ENCODE measurements at places on chromosomes 6 and 20.

- DNase-seq = no peak
Measured at GRCh38 chr6:69866351-69866769, at the start of gene COL19A1. COL19A1 (plus strand) TSS chr6:69866556; CDS start chr6:69879568, 13,012 bp downstream.

- DNase-seq = no peak
Measured at GRCh38 chr6:14889611-14890593, 356.0 kb upstream of the JARID2 start.

GRCh38 chr6:1665214-1665613, 55.5 kb downstream of the FOXC1 start:
- DNase-seq = no peak

DNA sequence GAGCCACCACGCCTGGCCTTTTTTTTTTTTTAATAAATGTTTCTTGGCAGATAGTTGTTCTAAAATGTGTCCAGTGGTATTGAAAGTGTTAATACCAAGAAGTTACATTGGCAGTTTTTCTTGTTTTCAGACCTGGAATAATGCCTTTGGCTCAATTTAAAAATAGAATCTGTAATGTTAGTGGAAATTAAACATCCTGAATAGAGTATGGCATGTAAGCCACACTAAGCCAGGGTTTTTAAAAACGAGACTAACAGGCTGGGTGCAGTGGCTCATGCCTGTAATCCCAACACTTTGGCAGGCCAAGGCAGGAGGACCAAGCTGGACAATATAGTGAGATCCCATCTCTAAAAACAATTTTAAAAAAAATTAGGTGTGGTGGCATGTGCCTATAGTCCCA, 25.3 kb downstream of the MCM8 start:
- no peak for DNase-seq

DNA sequence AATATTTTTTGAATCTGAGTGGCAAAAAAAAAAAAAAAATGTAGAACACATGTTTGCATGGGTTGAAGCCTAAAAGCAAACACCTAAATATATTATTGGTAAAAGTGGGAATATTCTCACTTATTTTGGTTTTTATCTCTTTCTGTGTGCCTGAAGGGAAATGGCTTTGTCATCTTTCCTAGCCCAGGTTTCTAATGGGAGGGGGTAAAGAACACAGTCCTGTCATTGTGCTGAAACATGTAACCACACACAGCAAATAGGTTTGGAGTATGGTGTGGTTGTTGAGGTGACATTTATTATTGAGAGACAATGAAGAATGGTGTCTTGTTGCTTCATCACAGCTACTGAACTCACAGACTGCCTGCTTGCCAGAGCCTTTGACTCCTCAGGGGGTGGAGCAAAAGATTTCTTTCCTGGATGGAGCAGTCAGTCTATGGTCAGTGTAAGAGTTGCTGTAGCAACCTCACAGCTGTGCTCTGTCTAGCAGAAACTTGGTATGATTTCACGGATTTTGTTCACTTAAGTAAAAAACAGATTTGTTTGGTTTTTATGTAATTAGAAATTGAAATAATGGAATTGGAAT, 70.2 kb downstream of the CEP57L1 start:
- no peak for DNase-seq

- DNase-seq = peak; percentile 7
Measured at GRCh38 chr20:46970937-46971630, 76.4 kb downstream of the EYA2 start.

DNA sequence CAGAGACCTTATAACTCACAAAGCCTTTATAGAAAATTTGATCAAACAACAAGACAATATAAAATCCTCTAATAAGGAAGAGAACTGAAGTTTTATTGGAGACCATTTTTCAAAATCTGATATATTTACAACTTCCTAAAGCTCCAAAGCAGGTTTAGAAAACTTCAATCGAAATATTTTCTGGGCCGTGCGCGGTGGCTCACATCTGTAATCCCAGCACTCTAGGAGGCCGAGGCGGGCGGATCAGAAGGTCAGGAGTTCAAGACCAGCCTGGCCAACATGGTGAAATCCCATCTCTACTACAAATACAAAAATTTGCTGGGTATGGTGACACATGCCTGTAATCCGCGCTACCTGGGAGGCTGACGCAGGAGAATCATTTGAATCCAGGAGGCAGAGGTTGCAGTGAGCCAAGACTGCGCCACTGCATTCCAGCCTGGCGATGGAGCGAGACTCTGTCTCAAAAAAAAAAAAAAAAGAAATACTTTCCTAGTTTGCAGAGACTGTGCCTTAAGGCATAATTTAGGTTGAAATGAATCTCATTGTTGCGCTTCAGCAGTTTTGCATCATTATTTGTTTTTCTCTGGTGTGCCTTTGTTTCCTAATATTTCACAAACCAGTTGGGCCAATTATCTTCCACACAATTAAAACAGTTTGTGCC, 60.6 kb upstream of the ASIP start:
- no peak for DNase-seq

GRCh38 chr6:126600258-126600916, 260.5 kb downstream of the CENPW start:
- no peak for DNase-seq

DNA sequence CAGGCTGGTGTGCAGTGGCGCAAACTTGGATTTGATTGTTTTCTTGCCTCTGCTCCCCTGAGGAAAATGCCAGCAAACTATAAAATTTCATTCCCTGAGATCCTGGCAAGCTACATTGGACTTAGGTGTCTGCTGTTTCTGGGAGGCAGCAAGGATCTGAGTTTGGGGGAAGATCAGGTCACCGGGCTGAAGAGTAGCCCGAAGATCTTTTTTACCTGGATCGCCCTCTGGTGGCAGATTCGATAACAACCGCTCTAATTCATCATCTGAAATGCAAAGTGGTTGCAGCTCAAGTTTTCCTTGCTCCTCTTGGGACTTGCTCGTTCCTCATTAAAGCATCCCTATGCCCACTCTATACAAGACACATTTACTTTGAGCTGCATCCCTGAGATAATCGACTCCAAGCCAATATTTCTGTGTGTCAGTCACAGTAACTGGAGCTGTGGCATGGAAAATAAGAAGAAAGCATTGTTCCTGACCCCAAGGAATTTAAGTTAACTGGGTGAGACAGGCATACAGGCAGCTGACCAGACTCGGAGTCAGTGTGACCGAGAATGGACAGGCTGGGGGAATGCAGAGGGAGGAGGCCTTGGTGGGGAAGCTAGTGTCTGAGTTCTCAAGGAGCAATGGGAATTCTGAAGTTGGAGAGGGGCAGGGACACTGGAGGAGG, 131.8 kb upstream of the PROKR2 start:
- DNase-seq = peak; percentile 25

DNA sequence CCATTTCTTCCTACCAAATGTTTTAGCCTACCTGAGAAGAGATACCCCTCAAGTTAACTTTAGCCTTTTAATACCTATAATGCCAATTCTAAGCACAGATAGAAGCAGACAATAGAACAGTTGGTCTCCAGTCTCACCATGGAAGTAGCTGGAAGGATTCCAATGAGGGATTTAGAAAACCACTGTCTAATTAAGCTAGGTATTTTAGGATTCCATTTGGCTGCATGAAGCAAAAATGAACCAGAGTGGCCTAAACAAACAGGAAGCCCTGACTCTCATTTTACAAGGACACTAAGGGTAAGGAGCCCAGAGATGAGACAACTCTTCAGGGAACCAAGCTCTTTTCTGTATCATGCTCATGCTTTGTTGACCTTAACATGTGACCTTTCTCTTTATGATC, 199.2 kb downstream of the ALDH8A1 start:
- no peak for DNase-seq

- DNase-seq = peak; percentile 33
Measured at GRCh38 chr6:20833881-20834515, 299.7 kb downstream of the CDKAL1 start.

- DNase-seq = no peak
Measured at GRCh38 chr6:158610319-158610968, 34.1 kb downstream of the DYNLT1 start.

DNA sequence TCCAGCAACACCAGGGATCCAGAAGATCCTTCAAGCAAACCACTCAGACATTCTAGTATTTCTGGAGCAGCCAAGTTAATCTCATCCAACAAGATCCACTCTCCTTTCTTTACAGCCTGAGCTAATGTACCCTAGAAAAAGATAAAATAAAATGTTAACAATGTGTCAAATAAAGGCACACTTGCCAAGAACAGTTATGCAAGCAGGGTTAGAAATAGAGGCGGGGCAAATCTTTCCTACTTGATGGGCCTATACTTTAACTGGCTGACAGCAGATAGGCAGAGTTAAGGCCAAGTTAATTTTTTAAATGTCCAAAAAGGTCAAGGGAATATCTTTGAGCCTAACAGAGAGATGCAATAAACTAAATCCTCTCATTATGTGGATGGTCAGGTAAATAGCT, 60.8 kb downstream of the MDN1 start:
- DNase-seq = no peak

GRCh38 chr20:2839732-2840137, 720 bp downstream of the PCED1A start:
- no peak for DNase-seq

- DNase-seq = no peak
Measured at GRCh38 chr6:139029470-139030227, 1.1 kb downstream of the ABRACL start.

DNA sequence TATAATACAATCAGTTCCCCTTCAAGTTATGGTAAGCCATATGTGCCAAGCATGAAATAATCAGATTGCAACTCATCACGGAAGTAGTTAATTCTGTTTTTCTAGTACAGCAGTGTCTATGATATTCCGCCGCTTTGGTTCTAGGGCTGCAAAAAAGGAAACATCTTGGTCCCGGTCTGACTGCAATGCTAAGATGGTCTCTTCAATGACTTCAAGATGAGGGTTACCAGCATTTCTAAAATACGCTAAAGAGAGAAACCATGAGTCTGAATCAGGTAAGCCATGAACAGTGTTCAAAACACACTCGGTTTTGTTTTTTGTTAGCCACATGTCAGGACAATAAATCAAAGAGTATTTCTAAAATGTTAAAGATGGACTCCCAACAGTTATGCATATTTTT, 3.2 kb upstream of the ANKRD60 start:
- DNase-seq = no peak

DNA sequence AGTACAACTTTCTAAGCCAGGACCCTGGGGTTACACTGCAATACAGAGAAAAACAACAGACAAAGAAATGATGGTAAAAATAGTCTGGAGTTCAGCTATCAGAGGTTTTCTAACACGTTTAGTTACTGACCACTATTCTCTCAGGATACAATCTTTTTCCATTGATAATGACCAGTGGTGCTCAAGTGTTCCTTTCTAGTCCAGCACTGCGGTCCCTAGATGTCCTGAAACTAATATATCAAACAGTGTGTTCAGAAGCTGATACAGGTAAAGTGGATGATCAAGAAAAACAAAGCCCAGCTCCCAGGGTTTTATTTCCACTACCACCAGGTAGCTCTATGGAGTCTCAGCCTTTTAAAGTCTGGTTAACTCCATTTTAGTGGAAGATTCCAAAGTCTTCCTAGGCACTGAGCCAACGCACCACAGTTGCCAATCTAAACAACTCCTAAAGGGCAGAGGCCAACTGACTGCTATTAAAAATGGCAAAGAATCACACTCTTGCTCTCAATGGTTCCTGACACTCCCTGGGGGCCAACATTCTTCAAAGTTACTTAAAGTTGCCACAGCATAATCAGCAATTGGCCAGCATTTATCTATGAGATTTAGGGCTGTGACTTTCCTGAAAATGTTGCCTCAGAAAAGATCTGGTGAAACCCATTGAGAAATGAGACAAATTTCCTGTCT, 38.2 kb downstream of the DZANK1 start:
- DNase-seq = no peak

DNA sequence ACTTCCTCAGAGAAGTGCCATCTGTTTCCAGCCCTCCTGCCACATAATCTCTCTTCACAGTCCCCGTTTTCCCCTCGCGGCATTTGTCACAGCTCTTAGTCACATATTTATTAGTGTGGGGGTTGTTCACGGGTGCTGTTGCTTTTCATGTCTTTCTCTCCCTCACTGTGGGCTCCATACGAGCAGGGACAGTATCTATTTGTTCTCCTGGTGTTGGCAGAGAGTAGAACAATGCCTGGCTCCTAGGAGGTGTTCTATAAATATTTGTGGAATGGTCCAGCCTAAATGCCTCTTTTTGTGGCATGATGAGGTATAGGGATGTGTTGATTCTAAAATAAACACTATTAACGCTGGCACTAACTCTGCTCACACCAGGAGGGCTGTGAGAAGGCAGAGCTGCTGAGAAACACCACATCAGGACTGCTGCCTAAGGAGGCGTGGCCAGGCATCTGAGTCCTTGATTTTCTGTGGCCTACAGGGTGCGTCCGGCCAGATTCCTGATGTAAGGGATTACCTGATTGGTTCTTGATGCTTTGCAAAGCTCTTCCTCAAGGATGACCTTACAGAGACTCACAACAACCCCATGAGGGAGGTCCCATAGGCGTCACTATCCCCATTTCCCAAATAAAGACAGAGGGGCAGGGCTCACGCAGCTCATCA, 219.8 kb upstream of the ARID1B start:
- peak; percentile 81 for DNase-seq

DNA sequence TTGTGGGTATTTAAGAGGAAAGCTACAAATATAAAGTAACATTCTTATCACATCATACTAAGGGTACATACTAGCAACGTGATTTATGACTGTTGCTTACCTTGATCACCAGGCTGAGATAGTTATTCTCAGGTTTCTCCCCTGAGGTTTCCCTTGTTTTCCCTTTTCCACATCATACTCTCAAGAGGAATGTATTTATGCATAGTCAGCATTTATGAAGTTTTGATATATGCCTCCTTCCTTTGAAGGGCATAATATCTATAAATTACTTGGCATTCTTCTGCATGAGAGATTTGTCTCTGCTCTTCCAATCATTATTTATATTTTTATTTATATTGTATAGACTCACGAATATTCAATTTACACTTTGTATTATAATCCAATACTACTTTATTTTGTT, 726.7 kb upstream of the ADGRB3 start:
- DNase-seq = no peak

DNA sequence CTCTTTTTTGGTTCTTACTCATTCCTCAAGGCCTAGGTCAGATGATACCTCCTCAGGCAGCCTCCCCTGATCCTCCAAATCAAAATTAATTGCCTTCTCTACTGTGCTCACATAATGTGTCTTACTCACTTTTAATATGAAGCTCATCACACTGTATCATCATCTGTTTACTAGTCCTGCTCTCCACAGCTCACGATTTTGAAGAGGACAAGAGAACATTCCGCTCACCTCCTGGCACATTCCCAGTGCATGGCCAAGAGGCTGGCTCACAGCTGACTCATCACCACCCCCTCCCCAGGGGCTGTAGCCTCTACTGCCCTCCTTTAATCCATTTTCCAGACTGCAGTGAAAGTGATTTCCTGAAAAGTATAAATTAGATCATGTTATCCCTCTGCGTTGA, 133.1 kb downstream of the ALDH8A1 start:
- DNase-seq = no peak

Measured in globus pallidus (tissue), 1 donor.